SW 1271 (cell line): ENCODE measurements at places on chromosomes 4 and X.

DNA sequence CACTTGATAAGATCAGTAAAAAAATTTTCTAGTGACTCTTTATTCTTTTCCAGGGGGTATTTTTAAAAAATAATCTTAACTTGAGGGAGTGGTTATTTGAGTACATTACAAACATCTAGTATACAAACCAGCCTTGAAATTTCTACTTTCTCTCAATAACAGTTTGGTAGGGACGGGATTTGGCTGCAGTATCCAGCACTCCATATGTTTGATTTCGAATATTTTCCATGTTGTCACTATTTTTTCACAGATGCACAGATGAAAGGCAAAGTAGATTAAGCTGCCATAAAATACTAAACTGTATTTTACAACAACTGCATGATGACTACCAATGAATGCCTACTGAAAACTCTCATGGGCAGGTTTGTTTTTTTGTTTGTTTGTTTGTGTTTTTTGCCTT is 225.0 kb downstream of the COX7B2 start:
- DNase-seq: no peak

GRCh38 chr4:184434501-184435066 is 39.8 kb downstream of the IRF2 start:
- DNase-seq: no peak

- DNase-seq: no peak
Measured at GRCh38 chr4:143986180-143986579, 33.0 kb downstream of the GYPB start.

- no peak for DNase-seq
Measured at GRCh38 chr4:825063-825970, 612 bp downstream of the CPLX1 start.

DNA sequence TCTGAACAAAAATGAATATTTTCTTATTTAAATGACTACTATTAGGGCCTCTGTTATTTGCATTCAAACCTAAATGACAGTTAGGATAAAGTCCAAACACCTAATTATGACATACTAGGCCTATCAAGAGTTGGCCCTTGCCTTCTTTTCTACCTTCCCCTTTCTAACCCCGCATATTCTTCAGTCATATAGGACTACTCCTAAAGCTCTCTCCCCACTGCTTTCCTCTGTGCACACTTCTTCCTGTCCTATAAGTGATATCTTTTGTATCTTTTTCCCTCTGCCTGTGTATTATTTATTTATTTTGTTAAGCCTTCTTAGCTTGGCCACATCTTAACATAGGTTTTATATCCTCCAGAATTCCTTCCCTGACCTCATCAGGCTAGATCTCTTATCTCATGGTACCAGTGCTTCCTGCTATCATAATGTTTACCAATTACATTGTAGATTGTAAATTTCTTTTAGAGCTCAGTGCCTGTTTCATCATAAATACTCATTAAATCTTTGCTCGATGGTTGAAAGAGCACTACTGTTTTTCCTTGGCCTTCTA is 22.5 kb downstream of the ERVMER34-1 start:
- DNase-seq: no peak

DNA sequence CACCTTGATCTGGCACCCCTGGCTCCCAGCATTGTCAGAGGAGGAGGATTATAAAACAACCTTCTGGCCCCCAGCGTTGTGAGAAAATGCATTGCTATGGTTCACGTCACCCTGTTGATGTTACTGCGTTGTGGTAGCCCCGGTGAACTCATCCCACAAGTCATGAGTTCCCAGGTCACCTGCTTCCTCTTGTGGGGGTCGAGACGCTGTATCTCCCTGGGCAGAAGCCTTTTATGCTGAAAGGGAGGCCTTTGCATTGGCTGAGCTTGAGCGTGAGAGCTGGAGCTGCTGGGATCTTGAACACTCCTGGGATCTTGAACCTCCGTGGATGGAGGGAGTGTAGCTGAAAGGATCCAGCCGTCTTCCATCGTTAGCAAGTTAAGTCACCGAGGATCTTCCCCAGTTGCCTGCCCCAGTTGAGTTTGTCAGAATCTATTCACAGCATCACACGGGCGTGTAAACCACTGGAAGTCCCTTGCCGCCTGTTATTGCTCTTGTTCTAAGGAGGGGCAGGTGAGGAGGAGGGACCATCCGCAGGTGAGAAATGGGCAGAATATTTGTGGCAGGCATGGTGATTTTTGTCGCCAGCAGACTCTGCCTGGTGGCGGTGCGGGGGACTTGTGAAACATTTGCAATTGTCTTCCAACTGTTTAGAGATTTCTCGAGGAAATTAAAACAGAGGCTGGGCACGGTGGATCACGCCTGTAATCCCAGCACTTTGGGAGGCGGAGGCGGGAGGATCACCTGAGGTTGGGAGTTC is 299.9 kb downstream of the ASMT start:
- no peak for DNase-seq

- DNase-seq: no peak
Measured at GRCh38 chr4:152328582-152328981, 207.3 kb downstream of the FBXW7 start.

GRCh38 chrX:2320580-2321327 is 180.0 kb downstream of the DHRSX start:
- no peak for DNase-seq

DNA sequence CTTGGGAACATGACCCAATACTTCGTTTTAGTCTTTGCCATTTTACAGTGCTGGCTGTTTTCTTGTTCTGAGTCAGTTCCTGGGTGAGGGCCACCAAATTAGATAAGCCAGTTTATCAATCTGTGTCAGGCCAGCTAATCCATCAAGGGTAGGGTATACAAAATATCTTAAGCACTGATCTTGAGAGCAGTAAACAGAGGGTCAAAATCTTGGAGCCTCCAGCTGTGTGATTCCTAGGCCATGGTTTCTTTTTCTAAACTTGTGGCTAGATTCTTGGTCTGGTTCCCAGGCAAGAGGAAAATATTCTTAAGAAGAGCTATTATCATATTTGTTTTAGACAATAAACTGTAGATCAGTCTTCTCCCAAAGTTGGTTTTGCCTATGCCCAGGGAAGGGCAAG is 1396.6 kb upstream of the PABPC4L start:
- DNase-seq: no peak

- DNase-seq: no peak
Measured at GRCh38 chr4:41640906-41641305, 102.9 kb downstream of the LIMCH1 start.

DNA sequence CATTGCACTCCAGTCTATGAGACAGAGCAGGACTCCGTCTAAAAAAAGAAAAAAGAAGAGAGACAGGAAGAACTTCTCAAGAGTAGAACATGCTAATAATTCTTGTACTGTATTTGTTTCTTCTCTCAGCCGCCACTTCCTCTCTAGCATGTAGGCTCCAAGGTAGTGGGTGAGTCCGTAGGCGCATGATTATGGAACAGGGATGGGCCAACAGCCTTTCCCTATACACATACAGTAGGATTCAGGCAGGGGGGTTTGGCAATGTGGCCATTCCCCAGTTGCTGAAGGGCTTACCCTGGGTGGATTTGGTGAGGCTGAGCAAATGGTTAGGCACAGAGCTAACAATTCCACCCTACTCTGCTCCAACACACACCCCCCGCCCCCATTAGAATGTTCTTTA is 35.0 kb upstream of the APLN start:
- DNase-seq: no peak

DNA sequence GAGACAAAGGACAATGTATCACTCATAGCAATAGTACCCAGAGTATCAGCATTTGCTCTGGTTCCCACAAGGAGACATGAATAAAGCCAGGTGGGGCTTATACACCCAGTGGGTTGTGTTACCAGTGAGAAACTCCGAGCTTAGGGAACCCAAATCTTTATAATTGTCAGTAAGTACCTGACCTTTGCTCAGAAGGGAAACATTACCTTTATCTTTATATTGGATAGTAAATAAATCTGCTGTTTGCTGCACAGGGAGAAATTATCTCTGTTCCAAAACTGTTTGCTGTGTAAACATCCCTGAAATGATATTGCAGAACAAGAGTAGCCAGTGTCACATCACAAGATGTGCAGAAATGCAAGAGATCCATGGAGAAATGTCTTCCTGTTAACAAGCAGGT is 12.1 kb upstream of the SLAIN2 start:
- no peak for DNase-seq

DNA sequence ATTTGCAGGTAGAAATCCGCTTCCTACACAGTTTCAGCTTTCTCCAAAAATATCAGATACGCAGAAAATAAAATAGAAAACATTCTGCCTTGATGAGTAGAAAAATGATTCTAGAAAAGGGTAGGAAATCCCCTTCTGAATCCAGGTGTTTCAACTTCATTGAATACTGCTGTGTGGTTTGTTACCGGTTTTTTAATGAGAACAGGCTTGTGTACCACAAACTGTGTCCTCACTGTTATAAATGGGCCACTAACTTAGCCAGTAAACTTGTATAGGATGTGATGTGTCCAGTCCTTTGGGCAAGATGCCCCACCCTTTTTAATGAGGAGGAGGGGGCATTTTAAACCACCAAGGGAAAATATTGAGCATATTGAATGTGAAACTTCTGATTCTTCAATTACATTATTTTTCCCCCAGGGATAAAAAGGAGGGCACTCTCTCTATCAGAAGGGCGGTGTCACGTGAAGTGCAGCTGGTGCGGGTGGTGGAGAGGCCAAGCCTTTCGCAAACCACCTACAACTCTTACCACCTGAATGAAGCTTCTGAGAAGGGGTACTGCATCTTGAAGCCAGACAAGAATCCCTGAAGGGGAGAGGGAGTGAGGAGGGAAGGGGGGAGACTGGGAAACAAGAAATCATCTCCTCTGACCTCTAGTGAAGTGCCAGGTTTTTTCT is 4.5 kb downstream of the CXXC4 start:
- DNase-seq: no peak

GRCh38 chr4:177446586-177446985 is 4.3 kb upstream of the AGA start:
- no peak for DNase-seq

GRCh38 chrX:152601848-152602616 is 35.7 kb upstream of the GABRQ start:
- DNase-seq: no peak

DNA sequence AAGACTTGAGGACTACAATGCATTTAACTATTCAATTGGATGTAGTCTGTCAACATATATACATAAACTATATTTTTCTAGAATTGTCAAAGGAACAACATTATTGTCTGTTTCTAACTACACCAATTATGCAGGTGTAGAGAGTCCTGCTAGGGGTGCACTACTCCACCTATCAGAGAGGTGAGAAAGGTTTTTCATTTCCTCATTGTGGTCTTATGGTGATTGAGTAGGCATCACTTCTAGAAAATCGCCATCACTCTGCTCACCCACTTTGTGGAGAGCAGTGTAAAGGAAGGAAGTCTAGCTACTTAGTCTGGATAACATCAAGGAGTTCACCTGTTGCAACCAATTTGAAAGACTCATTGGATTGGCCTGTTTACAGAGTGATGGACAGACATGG is 4.4 kb upstream of the ADH1C start:
- DNase-seq: no peak

GRCh38 chr4:120354381-120354780 is 287.7 kb upstream of the MAD2L1 start:
- DNase-seq: no peak

DNA sequence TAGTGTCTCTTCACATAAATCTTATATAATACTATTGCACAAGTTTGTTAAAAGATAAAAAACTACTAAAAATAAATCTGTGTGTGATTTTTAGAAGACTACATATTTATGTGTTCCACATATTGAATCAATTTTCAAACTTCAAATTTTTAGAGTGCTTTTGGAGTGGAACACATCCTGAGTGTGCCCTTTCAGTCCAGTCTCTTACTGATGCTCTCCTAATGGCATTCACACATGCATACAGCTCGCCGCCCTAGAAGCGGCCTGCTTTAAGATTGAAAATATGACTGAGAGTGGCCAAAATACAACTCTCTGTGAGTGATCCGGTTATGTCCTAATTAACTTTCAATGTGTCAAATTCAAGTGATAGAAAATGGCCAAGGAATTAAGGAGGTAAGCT is 628.8 kb downstream of the ANKRD50 start:
- DNase-seq: no peak

DNA sequence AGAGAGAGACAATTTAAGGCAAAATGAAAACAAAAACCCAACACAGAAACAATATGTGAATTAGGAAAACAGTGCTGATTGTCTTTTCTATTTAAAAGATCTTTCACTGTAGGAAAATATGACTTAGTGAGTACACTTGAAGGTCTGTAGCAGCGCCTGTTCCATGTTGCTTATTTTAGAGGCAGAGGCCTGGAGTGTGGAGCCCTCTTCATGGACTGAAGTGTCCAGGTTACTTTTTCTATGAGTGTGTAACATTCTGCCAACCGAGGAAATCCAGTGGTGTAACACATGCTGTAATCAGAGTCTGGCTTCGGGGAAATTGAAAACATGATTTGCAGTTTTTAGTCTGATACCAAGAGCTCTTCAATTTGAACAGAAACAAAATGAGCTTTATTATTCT is 64.0 kb upstream of the GPRIN3 start:
- no peak for DNase-seq

DNA sequence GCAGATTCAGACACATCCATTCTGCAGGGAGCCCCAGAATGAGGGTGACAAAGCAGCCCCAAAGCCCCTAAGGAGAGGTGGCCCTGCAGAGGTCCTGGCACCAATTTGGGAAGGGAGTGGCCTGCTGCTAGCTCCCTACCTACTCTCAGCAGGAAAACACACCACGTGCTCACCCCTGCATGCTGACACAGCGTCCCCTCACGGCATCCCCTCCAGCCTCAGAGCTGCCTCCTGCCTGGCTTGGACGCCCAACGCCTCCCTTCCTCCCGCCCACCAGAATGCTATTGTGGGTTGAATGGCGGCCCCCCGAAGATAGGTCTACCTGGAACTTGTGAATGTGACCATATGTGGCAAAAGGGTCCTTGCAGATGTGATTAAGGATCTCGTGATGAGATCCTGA is 28.8 kb downstream of the ZFYVE28 start:
- no peak for DNase-seq

- no peak for DNase-seq
Measured at GRCh38 chr4:152972821-152973628, 36.9 kb downstream of the FHDC1 start.

GRCh38 chr4:36841583-36842326 is 402.8 kb upstream of the NWD2 start:
- no peak for DNase-seq

DNA sequence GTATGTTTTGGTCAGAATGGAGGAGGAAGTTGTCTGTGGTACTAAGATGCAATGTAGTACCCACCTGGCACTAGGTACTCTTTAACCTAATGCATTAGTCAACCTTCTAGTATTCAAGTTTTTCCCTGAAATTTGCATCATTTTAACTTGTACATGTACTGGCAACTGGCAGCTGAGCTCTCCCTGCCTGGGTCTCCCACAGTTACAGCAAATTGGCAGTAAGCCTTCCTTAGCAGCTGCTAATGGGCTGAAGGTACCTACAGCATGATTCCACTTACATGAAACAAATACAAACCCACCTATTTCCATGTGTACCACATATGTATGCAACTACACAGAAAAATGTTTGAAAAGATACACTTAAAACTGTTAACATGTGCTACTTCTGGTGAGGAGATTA is 8.1 kb upstream of the KLHL2 start:
- no peak for DNase-seq

GRCh38 chr4:187767687-187768086 is 227.9 kb upstream of the ZFP42 start:
- no peak for DNase-seq
